ENCODE measurements at places on chromosomes 1 and 21. TPM values are rescaled to one million over a fixed set of nuclear protein-coding genes. Genes with fewer than 3 reads are reported as not detected.
A peak's percentile ranks its signal among the peaks of the same experiment; 100 is the strongest.

- no peak overlapping the region for H3K27ac ChIP-seq
- no peak for DNase-seq
- peaks cover 29% of the 10 kb centered on the region for H3K27me3 ChIP-seq
- no peak overlapping the region for H3K4me3 ChIP-seq
Observed at GRCh38 chr1:219812086-219812485, 116.3 kb downstream of the SLC30A10 start.

DNA sequence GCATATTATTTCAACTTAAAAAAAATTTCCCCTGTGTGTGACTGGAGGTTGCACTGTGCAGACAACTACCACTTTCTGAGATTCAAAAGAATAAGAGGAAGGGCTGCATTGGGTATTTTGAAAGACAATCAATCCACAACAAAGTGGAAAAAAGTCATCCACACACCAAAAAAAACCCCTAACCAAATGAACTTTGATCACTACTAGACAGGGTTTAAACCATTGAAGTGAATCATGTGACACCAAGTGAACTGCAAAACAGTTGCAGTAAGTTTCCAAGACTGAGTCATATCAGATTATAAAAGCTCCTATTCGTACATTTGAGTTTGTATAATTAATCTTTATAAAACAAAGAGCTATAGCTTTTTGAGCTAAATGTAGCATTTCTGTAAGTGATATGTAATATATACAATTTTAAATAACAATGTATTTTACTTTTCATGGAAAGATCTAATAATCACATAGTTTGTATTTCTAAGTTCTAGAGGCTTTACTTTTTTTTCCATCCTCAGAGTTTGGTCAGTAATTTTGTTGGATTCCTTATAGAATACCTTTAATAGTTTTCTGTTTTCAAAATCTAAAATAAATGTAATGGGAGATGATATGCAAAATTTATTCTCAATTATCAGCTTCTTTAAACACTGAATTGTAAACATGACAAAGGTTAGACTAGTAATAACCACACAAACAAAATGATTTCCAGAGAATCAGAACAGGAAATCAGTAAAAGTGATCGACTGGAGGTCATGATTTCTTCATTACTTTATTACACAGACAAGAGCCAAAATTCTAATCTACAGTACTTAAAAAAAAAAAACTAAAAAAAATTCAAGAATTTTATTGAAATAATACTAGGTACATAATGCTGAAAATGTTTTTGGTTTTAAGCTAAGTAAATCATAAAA is 50.5 kb upstream of the GFI1 start:
- H3K4me3 ChIP-seq: no peak overlapping the region
- H3K36me3 ChIP-seq: peaks cover 5% of the 10 kb centered on the region
- DNase-seq: no peak
- H3K27me3 ChIP-seq: no peaks in the 10 kb centered on the region

- no peak for DNase-seq
- H3K36me3 ChIP-seq: no peaks in the 10 kb centered on the region
- H3K27ac ChIP-seq: peak overlapping the region; percentile 97
- no peaks in the 10 kb centered on the region for H3K27me3 ChIP-seq
Observed at GRCh38 chr1:223707256-223708000, 4.9 kb upstream of the CAPN2 start.

GRCh38 chr21:24127651-24128050 is 1479.6 kb downstream of the MRPL39 start:
- no peaks in the 10 kb centered on the region for H3K36me3 ChIP-seq
- H3K27me3 ChIP-seq: no peaks in the 10 kb centered on the region
- DNase-seq: no peak

GRCh38 chr21:45283035-45283610 is 4.6 kb downstream of the POFUT2 start:
- H3K27me3 ChIP-seq: no peaks in the 10 kb centered on the region
- DNase-seq: no peak
- H3K27ac ChIP-seq: no peak overlapping the region
- peaks cover 20% of the 10 kb centered on the region for H3K4me1 ChIP-seq
- no peak overlapping the region for H3K4me3 ChIP-seq

DNA sequence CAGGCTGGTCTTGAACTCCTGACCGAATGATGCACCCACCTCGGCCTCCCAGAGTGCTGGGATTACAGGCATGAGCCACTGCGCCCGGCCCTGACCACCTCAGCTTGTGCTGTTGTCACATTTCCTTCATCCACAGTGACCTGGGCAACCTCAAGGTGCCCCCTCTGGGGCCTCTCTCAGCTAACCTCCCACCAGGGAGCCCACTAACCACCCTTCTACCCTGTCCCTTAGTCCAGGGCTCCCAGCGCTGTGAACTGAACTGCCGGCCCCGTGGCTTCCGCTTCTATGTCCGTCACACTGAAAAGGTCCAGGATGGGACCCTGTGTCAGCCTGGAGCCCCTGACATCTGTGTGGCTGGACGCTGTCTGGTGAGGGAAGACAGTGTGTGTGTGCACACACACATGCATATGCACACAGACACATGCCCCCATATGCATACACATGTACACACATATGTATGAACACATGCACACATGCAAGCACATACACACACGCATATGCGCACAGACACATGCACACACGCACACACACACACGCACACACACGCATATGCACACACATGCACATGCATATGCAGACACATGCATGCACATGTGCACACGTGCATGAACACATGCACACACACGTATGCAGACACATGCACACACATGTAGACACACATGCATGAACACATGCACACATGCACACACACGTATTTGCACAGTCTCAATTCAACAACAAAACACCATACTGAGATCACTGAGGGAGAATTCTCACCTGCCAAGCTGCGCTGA is 6.2 kb downstream of the ADAMTSL4 start:
- H3K36me3 ChIP-seq: no peaks in the 10 kb centered on the region
- no peak overlapping the region for H3K27ac ChIP-seq
- H3K4me3 ChIP-seq: no peak overlapping the region

- DNase-seq: no peak
- H3K4me3 ChIP-seq: no peak overlapping the region
- peaks cover 20% of the 10 kb centered on the region for H3K36me3 ChIP-seq
Observed at GRCh38 chr1:66954208-66954607, 29.4 kb downstream of the MIER1 start.

DNA sequence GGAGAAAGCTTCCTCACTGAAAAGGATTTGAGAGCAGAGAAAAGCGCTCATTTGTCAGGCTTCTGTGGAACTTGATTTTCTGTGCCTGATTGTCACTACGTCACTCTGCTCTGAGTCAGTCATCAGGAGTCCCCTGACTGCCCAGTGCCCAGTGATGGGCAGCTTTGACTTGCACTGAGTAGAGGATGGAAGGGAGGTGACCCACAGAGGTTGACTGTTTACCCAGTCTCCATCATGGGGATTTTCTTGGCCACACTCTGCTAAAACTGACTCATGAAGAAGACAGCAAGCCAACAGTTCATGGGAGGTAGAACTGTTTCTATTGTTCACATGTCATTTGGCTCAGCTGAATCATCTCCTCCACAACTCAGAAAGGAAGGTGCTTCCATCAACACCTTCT is 82.1 kb upstream of the DUSP10 start:
- no peaks in the 10 kb centered on the region for H3K27me3 ChIP-seq
- peaks cover 14% of the 10 kb centered on the region for H3K4me1 ChIP-seq
- H3K36me3 ChIP-seq: no peaks in the 10 kb centered on the region
- no peak for DNase-seq

- no peak overlapping the region for H3K27ac ChIP-seq
- no peak overlapping the region for H3K4me3 ChIP-seq
- H3K27me3 ChIP-seq: no peaks in the 10 kb centered on the region
- no peaks in the 10 kb centered on the region for H3K36me3 ChIP-seq
- no peak for DNase-seq
Observed at GRCh38 chr1:204503913-204504519, 9.4 kb upstream of the PIK3C2B start.

DNA sequence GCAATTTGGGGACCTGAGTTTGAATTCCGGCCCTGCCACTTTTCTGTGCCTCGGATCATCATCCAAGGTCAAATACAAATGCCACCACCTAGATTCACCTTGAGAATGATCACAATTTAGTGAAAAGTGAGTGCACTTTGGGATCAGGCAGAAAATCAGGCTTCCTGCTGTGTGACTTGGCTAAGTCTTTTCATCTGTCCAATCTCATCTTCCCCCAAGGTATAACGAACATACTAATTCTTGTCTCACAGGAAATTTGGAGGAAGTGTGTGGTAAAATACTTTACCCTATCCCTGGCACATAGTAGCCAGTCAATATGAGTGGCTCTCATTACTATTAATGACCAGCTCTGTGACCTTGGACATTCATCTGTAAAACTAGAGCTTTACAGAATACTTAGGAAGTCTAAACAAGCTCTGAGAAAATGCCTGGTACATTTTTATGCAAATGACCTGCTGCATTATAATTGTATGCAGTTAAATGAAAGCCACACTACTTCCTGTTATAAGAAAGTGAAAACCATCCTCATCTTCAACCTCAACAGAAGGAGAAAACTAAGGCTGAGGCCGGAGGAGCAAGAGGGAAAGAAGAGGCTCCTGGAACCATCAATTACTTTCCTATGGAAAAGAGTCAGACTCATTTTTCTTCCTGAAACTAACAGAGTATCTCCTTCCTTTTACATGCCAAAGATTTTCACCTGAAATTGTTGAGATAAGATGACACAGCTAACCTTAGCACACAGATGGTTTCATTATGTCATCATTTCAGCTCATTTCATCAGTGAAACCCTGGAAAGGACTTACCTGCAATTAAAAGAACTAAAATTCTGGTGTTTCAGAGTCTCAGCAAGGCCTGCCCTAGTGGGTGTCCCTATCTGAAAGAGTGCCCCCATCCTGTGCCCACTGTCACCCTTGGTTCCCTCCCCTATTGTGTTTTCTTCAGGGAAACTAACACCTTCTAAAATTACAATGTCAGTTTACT is 32.6 kb upstream of the RGS8 start:
- no peaks in the 10 kb centered on the region for H3K36me3 ChIP-seq
- peak overlapping the region; percentile 17 for H3K27ac ChIP-seq
- no peak overlapping the region for H3K4me3 ChIP-seq
- H3K4me1 ChIP-seq: no peaks in the 10 kb centered on the region
- no peak for DNase-seq

GRCh38 chr1:232868793-232869491 is 63.7 kb downstream of the MAP10 start:
- peak overlapping the region; percentile 67 for H3K27ac ChIP-seq
- DNase-seq: no peak

DNA sequence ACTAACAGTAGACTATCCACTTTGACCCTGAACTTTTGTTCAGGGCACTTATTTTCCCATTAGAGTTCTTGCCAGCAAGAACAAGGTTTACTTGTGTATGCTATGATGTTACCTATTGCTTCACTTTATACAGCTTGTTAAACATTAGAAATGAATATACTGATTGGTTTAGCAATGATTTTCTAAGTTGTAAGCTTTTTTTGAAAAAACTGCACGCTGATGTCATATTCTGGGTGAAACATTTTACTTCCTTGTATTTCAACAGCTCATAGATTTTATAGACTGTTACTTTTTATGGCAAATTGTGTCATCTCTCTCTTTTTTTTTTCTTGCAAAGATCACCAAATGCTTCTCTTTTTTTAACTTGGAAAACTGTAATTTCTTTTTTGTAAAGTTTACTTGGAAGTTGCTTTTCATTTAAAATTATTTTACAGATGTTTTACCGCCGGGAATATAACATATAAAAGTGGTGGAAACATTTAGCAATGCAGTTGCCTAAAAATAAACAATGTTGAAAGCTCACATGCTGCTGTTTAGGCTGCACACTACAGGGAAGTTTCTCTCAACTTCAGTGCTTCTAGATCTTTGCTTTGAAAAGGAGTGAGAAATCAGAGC is 215.3 kb upstream of the NFIA start:
- no peak overlapping the region for H3K27ac ChIP-seq
- no peak overlapping the region for H3K4me3 ChIP-seq
- no peak for DNase-seq
- peaks cover 21% of the 10 kb centered on the region for H3K4me1 ChIP-seq
- no peaks in the 10 kb centered on the region for H3K36me3 ChIP-seq

DNA sequence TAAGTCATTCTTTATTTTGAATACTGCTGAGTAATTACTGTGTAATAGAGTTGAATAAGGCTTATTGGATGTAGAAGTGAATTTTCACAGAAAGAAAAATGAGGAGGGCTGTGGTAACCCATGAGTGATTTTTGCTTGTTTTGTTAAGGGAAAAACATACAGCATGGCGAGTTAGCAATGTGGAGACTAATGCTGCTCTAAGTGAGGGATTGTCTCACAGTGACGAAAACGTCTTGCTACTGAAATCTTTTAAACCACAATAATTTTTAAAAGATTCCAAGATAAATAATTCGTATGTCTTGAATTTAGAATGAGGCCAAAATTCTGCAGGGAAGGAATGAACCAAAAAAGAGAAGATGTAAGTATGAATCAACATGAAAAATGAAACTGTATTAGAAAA is 16.2 kb upstream of the PLA2G4A start:
- peaks cover 15% of the 10 kb centered on the region for H3K4me1 ChIP-seq
- no peak overlapping the region for H3K4me3 ChIP-seq
- H3K27ac ChIP-seq: peak overlapping the region; percentile 43
- no peak for DNase-seq
- no peaks in the 10 kb centered on the region for H3K36me3 ChIP-seq

DNA sequence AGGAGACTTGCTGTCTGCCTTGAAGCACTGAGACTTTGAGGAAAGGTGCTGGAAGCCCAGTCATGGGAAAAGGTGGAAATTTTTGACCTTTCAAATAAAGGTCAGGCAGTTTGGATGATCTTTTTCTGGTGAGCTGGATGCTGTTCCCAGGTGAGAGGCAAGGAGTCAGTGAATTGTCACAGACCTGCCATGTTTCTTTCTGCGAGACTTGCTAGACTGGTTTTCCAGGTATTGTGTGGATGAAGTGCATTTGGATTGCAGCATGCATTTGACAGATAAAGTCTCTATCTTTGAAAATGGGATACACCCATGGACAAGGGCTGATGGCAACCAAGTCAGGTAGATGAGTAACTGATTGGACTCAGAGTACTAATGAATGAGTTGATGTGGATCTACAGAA is 65.7 kb upstream of the NHLH2 start:
- H3K36me3 ChIP-seq: no peaks in the 10 kb centered on the region
- H3K27ac ChIP-seq: no peak overlapping the region
- DNase-seq: no peak
- H3K27me3 ChIP-seq: peaks cover 41% of the 10 kb centered on the region
- no peaks in the 10 kb centered on the region for H3K4me1 ChIP-seq

- DNase-seq: no peak
- H3K27ac ChIP-seq: peak overlapping the region; percentile 84
- no peak overlapping the region for H3K4me3 ChIP-seq
- H3K4me1 ChIP-seq: peaks cover 37% of the 10 kb centered on the region
- no peaks in the 10 kb centered on the region for H3K27me3 ChIP-seq
Observed at GRCh38 chr1:238409191-238409850, 518.6 kb upstream of the ZP4 start.

ZFP69B gene
- total RNA-seq: 11.9 TPM

PLEKHA6 gene
- 1.4 TPM for total RNA-seq

ZYG11B gene
- 42.1 TPM for total RNA-seq

PRAMEF27 gene
- not detected for total RNA-seq

FNDC7 gene
- total RNA-seq: not detected

TNFRSF1B gene
- not detected for total RNA-seq

ACBD3 gene
- 71.6 TPM for total RNA-seq

IL23R gene
- not detected for total RNA-seq

CELA3A gene
- not detected for total RNA-seq

NUP210L gene
- total RNA-seq: 0.19 TPM

SPRR5 gene
- not detected for total RNA-seq
